T-helper 22 cell (primary cell): ENCODE measurements at places on chromosomes 4 and X.
A peak's percentile ranks its signal among the peaks of the same experiment; 100 is the strongest.

DNA sequence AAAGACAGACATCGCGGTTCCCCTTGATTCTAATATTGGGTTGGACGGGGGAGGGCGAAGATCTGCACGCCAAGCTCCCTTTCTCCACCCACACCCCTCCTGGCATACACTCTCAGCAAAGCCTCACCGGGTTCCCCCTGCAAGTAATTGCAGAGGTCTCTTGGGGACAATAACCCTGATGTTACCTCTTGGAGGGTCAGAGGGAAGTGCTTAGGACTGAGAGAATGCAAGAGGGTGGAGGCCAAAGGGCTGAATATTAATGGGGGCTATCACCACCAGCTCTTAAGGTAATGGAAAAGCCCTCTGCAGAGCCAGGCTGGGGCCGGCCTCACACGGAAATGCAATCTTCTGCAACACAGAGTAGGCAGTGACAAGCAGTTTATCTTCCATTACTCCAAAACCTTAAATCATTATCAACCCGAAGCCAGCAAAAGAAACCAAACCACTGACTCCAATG, 344.1 kb upstream of the GATB start:
- DNase-seq, result no peak

DNA sequence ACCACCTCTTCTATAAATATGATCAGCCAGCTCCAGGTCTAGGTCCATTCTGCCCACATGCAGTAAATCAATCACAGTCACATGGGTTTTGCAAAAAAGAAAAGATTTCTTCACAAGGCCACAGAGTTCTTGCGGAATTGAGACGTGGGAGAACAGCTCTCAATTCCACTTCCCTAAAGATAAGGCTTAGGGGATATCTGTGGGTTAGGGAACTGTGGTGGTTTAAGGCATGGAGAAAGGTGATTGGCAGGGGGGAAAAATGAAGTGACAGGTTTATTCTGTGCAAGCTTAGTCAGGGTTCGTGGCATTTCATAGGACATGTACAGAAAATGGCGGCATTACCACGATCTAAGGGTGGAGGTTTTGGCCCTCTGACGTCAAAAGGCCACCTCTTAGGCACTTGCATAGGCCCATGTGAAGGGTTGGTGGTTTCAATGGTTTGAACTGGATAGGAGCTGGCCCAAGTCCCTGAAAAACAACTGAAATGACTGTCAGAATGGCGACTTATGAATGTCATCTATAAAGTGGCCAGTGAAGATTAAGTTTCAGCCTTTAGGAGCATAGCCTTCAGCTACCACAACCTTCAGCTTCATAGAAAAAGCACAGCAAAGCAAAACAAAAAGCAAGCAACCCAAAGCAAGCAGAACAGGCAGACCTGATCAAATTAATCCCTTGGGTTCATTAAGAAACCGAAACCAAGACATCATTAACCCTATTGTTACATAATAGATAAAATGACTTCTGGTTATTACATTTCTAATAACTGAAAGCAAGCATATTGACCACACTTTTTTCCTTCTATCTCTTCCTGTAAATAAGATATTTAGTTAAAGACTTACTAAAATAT, 289.8 kb upstream of the SFRP2 start:
- no peak for DNase-seq

DNA sequence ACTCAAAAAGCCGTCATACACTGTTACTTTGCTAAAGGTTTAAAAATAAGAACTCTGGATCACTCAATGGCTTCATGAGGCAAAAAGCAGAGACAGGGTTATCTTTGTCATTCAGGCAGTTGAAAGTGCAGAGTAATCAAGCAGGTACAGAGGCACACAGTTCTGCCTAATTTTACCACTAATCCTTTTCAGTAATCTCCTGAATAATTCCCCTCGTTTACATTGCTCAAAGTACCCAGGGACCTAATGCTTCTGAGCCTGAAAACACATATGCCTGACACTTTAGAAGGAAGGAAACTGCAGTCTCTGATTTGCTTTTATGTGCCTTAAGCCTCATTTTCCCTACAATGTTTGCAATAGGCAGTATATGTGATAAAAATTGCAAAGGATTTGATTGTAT, 71.4 kb upstream of the TRAM1L1 start:
- DNase-seq, result no peak

- peak; percentile 26 for DNase-seq
Observed at GRCh38 chr4:26131711-26132110, 189.1 kb upstream of the RBPJ start.

- DNase-seq, result no peak
Observed at GRCh38 chrX:129077424-129078170, 445.7 kb downstream of the SMARCA1 start.

DNA sequence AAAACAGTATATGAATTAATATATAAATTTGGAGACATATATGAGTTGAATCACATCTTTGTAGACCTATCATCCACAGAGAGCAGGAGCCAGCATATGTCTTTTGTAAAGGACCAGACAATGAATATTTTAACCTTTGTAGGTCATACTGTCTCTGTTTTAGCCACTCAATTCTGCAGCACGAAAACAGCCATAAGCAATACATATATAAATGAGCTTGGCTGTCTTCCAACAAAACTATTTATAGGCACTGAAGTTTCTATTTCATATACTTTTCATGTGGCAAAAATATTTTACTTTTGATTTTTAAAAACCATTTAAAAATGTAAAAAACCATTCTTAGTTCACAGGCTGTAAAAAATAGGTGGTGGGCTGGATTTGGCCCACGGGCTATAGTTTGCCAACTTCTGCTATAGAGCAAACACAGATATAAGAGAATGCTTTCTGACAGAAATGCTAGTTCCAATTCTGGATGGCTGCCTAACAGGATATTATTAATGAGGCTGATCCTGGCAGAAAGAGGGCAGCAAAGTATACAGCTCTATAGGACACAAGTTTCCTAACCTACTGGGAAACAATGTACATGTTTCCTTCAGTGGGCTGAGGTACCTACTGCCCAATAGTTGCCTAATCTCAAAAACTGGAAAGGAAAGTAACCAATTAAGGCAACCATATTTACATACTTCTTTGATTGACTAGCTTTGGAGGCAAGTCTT, 58.1 kb upstream of the UCP1 start:
- DNase-seq, result no peak

DNA sequence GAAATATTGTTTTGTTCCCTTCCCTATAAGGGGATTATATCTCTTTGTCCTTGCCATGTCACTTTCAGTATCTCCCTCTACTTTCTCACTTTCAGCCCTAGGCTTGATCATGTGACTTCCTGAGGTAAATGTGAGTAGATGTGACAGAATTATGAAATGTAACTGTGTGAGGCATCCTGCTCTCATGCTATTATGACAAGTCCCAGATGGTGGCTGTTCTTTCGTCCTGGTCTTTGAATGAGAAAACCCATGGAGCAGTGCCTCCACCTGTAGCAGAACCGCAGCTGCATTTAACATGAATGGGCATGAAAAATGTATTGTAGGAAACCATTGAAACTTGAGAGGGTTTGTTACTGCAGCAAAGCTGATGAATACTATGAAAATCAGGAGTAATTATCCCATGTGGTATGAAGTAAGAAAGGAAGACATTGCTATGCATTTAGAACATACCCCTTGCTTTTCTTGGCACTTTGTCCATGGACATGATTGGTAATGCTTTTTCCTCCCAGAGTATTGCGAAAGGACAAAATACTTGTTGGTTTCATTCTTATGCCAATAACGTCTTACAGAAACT, 202.2 kb upstream of the GPRIN3 start:
- DNase-seq, result no peak

GRCh38 chrX:38236901-38237615, 16.4 kb upstream of the SRPX start:
- DNase-seq, result no peak

GRCh38 chr4:159224408-159224807, 121.5 kb downstream of the RAPGEF2 start:
- no peak for DNase-seq

DNA sequence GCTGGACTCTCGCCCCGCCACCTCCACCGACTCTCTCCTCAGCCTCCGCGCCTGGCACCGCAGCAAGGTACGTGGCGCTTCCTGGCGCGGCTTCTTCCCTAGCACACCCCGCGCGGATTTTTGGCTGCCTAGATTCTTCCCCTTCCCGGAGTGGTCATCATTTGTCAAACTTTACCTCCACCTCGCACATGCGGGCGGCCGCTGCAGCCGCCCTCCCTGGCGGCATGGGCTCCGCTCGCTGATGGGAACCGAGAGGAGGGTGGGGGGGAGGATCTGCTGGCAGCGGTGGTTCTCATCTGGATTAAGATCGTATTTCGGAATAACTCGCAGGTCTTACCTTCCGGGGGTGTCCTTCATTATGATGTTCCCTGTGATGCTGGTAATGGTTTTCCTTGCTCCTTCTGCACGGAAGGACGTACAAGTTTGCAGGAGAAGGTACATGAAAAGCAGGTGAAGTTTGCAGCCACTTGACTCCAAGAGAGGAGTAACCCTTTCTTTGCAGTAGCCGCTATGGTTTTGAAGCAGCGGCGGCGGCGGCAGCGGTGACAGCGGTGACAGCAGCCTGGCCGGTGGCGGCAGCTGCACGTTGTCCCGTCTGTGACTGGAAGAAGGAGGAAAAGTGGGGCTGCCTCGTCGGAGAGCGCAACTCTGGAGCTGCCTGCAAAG, 2183.9 kb upstream of the TENM3 start:
- DNase-seq, result no peak

- DNase-seq, result no peak
Observed at GRCh38 chr4:189090174-189090814, 850.4 kb upstream of the FRG1 start.

GRCh38 chr4:156390599-156391324, 437.1 kb upstream of the CTSO start:
- DNase-seq, result no peak

GRCh38 chr4:161320377-161320776, 843.4 kb downstream of the FSTL5 start:
- no peak for DNase-seq

DNA sequence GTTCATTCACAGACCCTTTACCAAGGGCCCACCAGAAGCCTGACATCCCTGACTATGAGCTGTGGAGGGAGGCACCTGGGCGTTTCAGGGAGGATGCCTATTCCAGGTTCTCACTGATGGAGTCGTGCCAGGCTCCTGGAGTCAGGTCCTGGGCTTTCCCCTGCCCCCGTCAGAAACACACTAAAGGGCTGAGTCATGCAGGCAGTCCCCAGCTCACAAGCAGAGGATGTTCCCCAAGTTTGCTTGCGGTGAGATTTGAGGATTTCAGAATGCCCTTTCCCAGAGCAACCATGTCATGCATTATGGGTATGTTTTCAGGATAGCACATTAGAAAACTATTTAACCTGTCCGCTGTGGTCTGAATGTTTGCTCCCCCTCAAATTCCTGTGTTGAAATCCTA, 45.2 kb downstream of the FHDC1 start:
- no peak for DNase-seq

GRCh38 chr4:84498203-84498934, 723 bp downstream of the NKX6-1 start:
- no peak for DNase-seq

- DNase-seq, result no peak
Observed at GRCh38 chr4:1767770-1768366, 25.2 kb upstream of the FGFR3 start.

GRCh38 chr4:46830971-46831454, 78.0 kb downstream of the COX7B2 start:
- no peak for DNase-seq

- no peak for DNase-seq
Observed at GRCh38 chr4:82458729-82459128, 28.3 kb downstream of the ENOPH1 start.

DNA sequence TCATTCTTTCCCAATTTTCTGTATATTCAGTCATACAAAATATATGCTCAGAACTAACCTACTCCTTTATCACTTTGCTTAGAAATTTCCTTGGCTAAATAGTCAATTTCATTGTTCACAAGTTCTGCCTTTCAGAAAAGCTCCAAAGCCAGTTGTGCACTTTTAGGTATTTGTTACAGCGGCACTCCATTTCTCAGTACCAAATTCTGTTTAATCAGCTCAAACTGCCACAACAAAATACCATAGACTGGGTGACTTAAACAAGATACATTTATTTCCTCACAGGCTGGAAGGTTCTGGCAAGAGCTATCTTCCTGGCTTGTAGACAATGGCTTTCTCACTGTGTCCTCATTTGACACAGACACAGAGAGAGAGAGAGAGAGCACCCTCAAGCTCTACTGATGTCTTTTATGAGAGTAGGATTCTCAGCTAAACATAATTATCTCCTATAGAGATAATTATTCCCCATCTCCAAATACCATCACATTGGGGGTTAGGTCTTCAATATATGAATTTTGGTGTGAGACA, 188.8 kb upstream of the FSTL5 start:
- no peak for DNase-seq

DNA sequence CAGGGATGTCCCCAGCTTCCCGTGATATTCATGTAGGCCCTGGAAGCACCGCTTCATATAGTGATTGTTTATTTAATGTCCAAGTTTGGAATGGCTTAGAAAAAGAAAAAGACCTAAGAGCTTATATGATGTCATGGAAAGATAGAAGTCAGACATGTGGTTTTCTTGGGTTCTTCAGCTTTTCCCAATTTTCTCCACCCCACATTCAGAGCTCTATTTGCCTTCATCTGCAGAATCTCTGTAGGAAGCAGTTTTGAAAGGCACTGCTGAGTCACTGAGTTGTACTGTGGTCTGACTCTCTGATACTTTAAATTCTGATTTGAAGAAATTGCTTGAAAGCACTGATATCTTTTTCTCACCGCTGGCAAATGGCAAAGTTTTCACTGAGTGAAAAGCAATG, 120.6 kb upstream of the EDNRA start:
- DNase-seq, result no peak

- DNase-seq, result no peak
Observed at GRCh38 chr4:155042014-155042413, 166.4 kb upstream of the NPY2R start.

GRCh38 chr4:130468340-130468739, 1372.4 kb downstream of the C4orf33 start:
- no peak for DNase-seq

GRCh38 chr4:86014599-86014998, 345.3 kb downstream of the MAPK10 start:
- no peak for DNase-seq

- DNase-seq, result no peak
Observed at GRCh38 chr4:149711593-149712365, 103.9 kb downstream of the IQCM start.
